ENCODE measurements at places on chromosomes 3 and 15. TPM values are rescaled to one million over a fixed set of nuclear protein-coding genes. Genes with fewer than 3 reads are reported as not detected.

- no peak for DNase-seq
Observed at GRCh38 chr3:35200056-35200455, 439.3 kb upstream of the ARPP21 start.

DNA sequence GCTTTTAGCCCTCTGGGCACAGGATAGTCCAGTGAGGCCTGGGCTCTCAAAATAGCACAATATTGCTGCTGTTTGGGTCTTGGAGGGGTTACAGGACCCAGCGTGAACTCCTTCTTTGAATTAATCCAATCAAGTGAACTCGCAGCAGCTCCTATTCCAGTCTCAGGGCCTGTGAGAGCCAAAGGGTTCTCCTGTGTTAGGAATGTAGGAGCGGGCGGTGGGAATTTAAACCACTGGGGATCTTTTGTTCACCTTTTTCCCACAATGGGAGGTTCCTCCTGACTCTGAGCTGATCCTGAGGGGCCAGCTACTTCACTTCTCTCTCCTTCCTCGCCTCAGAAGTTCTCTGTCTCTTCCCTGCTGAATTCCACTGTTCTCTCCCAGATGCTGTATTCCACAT is 504.0 kb downstream of the UNC13C start:
- DNase-seq = no peak

GRCh38 chr3:39288300-39288808 is 8.5 kb upstream of the CX3CR1 start:
- peak; percentile 92 for DNase-seq

DNA sequence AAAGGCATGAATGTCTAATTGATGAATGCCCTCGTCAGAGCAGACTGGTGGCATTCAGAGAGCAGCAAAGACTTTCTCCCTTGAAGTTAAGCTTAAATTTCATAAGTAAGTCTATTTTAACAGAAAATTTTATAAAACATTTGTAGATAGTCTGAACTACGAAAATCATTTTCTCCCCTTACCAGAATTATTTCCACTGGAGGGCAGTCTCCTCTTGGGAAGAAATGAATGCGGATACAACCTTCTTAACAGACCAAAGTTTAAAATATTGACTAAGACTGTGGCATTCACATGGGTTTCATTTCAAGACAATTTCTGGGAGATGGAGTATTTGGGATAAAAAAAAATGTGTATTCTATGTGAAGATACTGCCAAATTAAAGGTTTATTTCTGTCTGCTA is 669.0 kb downstream of the FHIT start:
- DNase-seq = no peak

DNA sequence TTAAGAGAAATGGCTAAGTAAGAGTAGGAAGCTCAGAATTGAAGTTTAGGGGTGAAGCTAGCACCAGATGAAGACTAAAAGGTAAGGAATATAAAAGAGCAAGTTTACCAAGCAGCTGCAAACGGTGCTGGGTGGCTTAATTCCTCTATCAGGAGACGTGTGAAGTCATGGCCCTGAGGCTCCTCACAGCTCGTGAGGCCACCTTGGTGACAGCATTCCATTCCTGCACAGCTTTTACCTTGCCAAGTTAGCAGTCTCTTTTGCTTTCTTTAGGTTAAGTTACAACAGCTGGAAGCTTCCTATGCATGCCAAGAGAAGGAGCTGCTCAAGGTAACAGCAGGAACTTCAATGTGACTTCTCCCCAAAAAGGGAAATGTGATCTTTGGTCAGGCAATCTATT is 6.4 kb downstream of the TMCO5A start:
- DNase-seq = no peak

GRCh38 chr3:22089284-22089683 is 338.3 kb upstream of the ZNF385D start:
- peak; percentile 1 for DNase-seq

DNA sequence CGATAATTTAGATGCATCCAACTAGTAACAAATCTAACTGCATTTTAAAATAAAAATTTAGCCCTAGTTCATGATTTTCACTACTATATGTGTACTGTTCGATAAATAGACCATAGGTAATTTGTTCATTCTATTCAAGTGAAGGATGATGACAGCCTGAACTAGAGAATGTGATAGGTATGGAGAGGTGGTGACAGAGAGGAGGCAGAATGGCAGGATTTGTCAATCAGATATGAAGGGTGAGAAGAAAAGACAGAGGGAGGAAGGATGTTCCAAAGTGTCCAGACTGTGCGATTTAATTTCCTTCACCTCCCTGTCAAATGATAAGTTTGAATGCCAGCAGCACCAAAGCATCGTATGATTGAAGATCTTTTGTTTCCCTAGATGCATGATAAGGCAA is 31.6 kb downstream of the BCL2A1 start:
- DNase-seq = no peak

DNA sequence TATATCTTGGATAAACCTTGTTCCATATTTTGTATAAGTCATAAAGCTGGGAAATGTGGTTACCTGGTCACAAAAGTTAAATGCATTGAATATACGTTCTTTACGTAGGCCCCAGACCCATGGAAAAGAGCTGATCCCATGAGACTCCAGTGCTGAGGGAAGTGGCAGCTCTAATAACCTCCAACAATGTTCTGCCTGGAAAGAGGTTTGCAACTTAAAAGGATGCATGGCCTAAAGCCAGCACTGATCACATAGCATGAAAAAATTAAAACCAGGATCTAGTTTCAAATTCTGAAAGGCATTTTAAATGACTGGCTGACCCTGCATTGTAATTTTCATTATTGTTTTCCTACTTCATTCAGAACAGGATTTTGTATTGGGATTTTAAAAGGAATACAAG is 27.9 kb upstream of the STRIT1 start:
- DNase-seq = no peak

- no peak for DNase-seq
Observed at GRCh38 chr3:59180006-59180405, 130.2 kb upstream of the CFAP20DC start.

DNA sequence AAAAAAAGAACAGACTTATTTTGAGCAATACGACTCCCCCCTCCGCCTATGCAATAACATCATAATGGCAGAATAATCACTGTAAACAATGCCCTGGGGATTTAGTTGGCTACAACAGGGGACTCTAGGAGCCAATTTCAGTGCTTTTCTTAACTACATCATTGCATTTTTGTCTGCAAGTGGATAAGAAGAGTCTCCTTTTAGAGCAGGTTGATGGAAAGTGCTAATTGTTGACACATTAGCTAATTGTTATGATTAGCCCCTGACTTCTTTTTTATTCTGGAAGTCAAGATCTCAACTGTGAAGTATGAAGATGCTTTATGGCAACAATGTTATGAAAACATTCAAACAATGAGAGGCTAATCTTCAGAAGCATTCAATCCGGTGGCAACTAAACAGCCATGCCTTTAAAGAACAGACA is 121.2 kb downstream of the MECOM start:
- no peak for DNase-seq

DNA sequence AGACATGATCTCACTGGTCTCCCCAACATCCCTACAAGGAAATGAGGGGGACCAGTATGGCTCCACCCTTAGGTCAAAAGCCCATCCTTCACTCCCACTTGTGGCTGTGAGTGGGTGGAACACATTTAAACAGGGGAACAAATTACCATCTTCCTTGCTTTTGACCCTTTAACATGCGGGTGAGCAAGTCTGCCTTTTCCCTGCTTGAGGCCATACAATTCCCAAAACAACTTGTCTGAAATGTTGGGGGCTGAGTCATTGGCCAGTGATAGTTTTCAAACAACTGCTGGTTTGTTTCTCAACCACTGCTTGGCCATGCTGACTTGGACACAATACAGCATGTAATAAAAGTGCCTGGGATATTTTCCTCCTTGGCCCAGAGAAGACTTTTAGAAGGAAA is 39.6 kb downstream of the COL8A1 start:
- no peak for DNase-seq

- DNase-seq = no peak
Observed at GRCh38 chr3:126439346-126439967, 36.2 kb downstream of the ZXDC start.

DNA sequence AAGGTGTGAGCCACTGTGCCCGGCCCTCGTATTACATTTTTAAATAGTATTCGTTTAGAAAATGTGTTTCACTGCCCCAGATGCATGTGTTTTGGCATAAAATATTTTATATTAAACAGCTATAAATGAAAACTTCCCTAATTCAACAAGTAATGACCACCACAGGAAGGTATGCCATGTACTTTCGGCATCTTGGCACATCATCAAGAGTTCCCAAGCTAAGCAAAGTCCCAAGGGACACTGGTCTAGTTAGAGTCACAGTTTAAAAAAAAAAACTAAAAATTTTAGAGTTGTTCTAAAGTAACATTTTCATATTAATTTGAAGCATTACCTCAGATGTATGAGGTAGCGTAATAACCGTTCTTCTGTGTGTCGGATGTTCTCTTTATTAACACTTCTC is 15.6 kb upstream of the ARPP19 start:
- DNase-seq = no peak

CCDC66 gene
- 22.1 TPM for total RNA-seq

GOLGA8J gene
- total RNA-seq = not detected

DNA sequence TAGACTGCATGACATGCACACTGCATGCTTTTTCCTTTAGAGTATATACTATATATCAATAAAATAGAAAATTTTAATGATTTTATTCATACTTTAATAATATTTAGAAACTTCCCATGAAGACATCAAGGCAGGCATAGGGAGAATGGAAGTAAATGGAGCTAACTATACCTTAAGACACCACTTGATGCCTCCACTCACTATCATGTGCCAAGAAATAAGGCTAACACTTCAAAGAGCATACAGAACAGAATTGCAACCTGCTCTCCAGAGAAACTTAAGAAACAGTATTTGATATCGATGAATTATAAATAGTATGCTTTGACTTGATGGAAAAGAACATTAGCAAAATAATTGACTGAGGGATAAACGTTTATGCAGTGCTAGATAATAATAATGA is 192.6 kb upstream of the MBNL1 start:
- DNase-seq = no peak

DNA sequence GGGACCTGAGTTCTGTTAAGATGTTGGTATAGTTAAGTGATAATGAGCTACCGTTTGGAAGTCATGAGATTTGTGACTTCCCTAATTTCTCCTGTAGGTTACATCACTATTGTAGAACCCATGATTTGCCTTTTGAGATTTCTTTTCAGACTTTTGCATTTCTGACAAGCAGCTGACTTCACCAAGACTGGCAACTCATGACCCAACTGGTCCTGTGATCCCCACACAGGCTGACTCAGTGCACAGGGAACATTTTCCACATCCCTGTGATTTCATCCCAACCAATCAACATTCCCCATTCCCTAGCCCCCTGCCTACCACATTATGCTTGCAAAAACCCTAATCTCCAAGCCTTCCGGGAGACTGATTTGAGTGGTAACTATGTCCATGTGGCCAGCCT is 242.1 kb upstream of the PDZRN3 start:
- DNase-seq = no peak

DNA sequence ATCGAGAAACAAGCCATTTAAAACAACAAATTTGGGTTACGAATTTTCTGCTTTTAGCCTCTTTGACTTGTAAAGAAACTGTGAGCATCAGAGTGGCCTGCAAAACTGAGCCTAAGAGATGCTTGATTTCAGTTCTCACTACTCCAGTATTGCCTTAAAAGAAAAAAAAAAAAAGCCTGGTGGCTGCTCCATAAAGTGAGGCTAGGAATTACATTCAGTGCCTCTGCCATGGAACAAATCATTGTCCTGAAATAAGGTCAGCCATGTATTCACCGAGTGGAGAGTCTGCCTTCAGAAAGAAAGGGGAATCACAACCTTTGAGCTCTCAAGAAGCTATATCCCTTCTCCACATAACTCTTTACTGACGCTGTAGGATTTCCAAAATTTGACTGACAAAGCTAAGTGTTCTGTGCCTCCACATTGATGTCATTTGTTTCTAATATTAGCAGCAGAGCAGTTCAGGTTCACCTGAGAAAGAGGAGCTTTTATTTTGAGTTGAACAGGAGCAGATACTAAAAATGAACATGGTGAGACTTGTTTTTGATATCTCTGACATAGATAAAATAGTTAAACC is 137.3 kb downstream of the SSR3 start:
- DNase-seq = no peak

Measured in activated CD8-positive, alpha-beta T cell treated with anti-CD3 and anti-CD28 coated beads for 36 hours (primary cell).